ENCODE measurements at places on chromosomes 11 and 22. TPM values are rescaled to one million over a fixed set of nuclear protein-coding genes. Genes with fewer than 3 reads are reported as not detected.

The PIH1D2 gene
- total RNA-seq = 0.22 TPM

The LMO2 gene
- 34.4 TPM for total RNA-seq

The SIPA1 gene
- total RNA-seq = 252 TPM

- peak overlapping the region; percentile 98 for H3K27ac ChIP-seq
- no peak for DNase-seq
- peaks cover 43% of the 10 kb centered on the region for H3K36me3 ChIP-seq
- H3K4me1 ChIP-seq = peaks cover 70% of the 10 kb centered on the region
- peak overlapping the region; percentile 99 for H3K4me3 ChIP-seq
Observed at GRCh38 chr22:40462195-40462984, 92.0 kb downstream of the SGSM3 start.

DNA sequence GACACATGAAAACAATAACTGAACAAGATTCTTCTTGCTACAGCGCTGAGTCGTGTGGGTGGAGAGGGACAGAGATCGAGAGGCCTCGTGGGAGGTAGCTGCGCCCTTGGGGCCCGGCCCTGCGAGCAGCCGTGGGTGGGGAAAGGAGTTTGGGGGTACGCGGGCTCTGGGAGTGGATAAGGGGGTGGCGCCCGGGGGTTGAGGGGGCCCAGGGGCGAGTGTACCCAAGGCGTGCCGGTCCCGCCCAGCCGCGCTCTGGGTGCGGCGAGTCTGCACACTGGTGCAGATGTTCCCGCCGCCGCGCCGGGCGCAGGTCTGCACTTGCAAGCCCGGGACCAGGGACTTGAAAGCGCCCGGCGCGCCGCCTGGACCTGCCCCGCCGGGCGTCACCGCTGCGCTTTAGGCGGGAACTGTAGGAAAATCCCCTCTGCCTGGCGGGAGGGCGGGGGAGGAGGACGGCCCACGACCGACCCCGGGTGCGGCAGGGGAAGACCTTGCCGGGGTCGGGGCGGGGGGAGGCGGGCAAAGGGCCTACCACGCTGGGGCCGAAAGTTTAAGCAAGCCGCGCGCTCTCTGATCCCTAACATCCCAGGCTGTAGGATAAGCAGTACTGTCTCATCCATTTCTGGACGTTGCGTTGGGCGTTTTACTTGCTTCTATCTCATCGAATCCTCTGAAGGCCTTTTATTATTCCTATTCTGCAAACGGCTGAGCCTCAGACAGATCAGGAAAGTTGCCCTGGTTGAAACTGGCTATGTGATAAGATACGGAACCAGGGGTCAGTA lies 1.4 kb upstream of the KREMEN1 start:
- peaks cover 27% of the 10 kb centered on the region for H3K4me1 ChIP-seq
- peak overlapping the region; percentile 72 for H3K4me3 ChIP-seq
- no peak overlapping the region for H3K27ac ChIP-seq
- peaks cover 58% of the 10 kb centered on the region for H3K27me3 ChIP-seq

The MS4A6A gene
- 0.22 TPM for total RNA-seq

DNA sequence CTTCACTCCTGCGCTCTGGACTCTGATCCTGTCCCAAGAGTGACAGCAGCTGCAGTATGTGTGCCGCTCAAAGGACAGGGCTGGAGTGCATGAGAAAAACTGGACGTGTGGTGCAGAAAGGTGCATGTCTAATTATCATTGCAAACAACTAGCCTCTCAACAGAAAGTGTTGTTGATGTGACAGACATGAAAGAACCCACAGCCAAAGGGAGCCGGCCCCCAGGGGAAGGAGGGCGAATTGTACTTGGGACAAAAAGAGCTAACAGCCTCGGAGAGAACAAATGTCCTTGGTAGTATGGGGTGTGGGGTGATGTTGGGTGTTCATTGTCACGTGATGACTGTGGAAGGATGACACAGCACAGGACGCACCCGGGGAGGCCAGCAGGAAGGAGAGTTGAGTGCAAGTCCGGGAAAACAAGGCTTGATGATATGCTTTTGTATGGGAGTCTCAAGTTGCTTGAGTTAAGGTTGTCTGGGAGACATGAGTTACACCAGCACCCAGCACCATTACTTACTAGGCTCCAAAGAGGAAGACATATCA lies 325.5 kb downstream of the NTM start:
- no peak for DNase-seq
- H3K36me3 ChIP-seq = no peaks in the 10 kb centered on the region
- no peak overlapping the region for H3K4me3 ChIP-seq
- H3K4me1 ChIP-seq = no peaks in the 10 kb centered on the region

DNA sequence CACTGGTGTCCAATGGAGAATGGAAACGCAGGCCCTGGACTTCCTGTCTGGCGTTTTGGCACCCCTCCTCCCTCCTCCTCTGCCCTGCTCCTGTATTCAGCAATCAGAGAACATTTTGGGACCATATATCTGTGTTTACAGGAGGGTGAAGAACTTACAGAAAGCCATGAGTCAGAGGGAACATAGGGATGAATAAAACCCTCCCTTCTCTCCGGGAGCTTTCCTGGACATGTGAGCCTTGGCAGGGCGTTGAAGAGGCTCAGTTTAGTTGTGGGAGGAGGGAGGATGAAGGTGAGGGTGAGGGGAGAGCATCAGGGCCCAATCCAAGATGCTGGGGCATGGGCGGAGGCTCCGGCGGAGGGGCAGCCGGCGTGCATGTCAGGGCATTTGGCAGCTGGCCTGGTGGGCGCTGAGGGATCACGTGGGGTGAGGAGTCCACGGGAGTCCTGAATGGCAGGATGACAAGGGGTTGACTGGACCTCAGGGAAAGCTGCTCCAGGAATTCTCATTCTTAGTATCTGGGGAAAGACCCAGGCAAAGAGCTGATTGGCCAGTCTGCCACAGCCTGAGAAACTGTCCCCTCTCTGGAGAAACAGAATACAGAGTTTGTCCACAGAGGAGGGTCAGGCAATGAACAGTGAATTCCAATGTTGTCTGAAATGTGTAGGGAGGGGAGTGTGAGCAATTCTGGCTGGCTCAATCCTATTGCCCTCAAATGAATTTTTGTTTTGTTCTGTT lies 28.9 kb downstream of the MICAL2 start:
- H3K4me1 ChIP-seq = peaks cover under 1% of the 10 kb centered on the region
- peaks cover 10% of the 10 kb centered on the region for H3K27me3 ChIP-seq
- H3K36me3 ChIP-seq = no peaks in the 10 kb centered on the region
- no peak overlapping the region for H3K4me3 ChIP-seq

The INS gene
- total RNA-seq = not detected

GRCh38 chr11:115321605-115322289 lies 182.5 kb downstream of the CADM1 start:
- DNase-seq = no peak
- no peaks in the 10 kb centered on the region for H3K27me3 ChIP-seq
- H3K27ac ChIP-seq = no peak overlapping the region
- H3K4me3 ChIP-seq = no peak overlapping the region
- H3K4me1 ChIP-seq = no peaks in the 10 kb centered on the region

The RBFOX2 gene
- not detected for total RNA-seq

The OSBP2 gene
- total RNA-seq = 0.56 TPM

- H3K4me1 ChIP-seq = no peaks in the 10 kb centered on the region
- H3K27me3 ChIP-seq = peaks cover 9% of the 10 kb centered on the region
- DNase-seq = no peak
- no peaks in the 10 kb centered on the region for H3K36me3 ChIP-seq
- no peak overlapping the region for H3K27ac ChIP-seq
Observed at GRCh38 chr22:49345896-49346295, 481.8 kb downstream of the BRD1 start.

DNA sequence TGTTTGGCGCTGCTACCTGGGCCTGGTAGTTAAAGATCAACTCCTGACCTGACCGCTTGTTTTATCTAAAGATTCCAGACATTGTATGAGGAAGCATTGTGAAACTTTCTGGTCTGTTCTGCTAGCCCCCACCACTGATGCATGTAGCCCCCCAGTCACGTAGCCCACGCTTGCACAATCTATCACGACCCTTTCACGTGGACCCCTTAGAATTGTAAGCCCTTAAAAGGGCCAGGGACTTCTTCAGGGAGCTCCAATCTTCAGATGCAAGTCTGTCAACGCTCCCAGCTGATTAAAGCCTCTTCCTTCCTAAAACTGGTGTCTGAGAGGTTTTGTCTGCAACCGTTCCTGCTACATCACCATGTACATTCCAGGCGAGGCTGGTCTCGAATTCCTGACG lies 15.0 kb downstream of the APOBEC3F start:
- H3K27ac ChIP-seq = peak overlapping the region; percentile 56
- no peaks in the 10 kb centered on the region for H3K27me3 ChIP-seq
- peaks cover 25% of the 10 kb centered on the region for H3K4me1 ChIP-seq

Data from activated B cell treated with CpG ODN at 0.5 μM for 24 hours (primary cell).